Effector memory CD8-positive, alpha-beta T cell (primary cell): ENCODE measurements at places on chromosomes 1 and 21.

DNA sequence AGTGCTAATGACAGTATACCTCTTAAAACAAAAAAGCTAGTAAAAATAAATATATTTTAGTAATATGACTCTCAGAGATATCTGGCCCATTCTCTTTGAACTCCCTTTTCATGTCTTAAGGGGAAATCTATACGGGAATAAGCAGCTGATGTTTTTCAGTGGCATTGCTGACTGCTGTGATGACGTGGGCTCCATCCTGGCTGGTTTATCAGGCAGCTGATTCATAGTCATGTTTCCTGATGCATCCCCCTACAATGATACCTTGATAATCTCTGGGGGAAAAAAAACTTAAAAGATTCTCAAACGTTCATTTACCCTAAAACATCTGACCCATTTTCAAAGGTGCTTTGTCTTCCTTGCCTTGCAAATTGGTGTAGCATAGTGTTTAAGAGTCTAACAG lies 53.8 kb downstream of the ABCA4 start:
- no peak for DNase-seq

DNA sequence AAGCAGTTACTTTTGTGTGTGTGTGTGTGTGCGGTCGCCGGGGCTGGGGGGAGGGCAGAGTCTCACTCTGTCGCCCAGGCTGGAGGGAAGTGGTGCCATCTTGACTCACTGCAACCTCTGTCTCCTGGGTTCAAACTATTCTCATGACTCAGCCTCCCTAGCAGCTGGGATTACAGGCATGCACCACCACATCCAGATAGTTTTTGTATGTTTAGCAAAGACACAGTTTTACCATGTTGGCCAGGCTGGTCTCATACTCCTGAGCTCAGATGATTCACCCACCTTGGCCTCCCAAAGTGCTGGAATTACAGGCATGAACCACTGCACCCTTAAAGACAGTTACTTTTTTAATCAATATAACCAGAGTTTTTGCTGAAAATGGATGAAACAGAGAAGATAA lies 207.0 kb downstream of the PTPRC start:
- DNase-seq = no peak

DNA sequence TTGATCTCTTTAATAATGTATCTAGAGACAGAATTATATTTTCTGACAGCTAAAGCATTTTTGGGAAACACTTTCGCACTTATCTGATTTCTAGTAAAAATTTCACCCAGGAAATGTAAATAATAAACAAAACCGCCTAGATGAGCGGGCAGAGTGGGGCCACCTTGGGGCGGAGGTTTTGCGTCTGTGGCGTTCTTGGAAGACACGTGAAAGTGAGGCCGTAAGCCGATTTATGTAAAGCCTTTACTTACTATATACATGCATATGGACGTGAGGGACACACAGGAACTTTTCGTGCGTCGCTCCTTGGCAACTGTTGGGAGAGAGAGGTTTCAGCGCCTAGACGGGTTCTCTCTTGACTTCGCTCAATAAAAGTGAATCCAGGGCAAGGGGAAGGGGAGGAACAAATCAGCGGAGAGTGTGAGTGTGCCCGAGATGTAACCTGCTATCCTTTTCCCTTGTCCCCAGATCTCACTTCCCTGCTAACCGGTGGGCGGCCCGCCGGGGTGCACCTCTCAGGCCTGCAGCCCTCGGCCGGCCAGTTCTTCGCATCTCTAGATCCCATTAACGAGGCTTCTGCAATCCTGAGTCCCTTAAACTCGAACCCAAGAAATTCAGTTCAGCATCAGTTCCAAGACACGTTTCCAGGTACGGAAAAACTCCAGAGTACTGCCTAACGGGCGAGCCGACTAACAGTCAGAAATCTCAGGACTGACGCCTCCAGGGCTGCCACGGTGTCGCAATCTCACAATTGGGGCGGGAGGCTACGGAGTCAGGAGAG lies 1.7 kb downstream of the HLX start:
- no peak for DNase-seq

DNA sequence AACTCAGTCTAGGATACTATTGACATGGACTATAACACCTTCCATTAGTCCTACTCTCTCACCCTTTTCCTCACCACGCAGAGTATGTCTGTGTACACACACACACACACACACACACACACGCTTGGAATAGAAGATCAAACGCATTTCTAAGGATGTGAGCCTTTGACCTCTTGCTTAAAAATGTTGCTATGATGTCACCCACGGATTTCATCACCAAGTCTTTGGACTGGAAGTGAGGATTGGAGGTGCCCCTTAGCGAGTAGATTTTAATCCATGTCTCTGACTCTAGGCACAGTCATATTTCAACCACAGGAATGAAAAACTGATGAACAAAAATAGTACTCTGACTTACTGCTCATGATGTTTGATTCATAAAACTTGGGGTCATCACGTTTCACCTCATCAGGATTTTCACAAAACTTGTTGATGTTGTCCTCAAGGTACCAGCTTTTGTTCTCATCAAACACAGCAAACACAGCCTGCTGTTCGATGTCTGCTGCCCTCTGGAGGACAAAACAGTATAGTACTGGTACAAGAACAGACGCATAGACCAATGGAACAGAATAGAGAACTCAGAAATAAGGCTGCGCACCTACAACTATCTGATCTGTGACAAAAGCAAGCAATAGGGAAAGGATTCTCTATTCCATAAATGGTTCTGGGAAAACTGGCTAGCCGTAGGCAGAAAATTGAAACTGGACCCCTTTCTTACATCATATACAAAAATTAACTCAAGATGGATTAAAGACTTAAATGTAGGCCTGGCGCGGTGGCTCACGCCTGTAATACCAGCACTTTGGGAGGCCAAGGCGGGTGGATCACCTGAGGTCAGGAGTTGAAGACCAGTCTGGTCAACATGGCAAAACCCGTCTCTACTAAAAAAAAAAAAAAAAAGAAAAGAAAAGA lies 39.9 kb downstream of the F5 start:
- DNase-seq = peak; percentile 59

DNA sequence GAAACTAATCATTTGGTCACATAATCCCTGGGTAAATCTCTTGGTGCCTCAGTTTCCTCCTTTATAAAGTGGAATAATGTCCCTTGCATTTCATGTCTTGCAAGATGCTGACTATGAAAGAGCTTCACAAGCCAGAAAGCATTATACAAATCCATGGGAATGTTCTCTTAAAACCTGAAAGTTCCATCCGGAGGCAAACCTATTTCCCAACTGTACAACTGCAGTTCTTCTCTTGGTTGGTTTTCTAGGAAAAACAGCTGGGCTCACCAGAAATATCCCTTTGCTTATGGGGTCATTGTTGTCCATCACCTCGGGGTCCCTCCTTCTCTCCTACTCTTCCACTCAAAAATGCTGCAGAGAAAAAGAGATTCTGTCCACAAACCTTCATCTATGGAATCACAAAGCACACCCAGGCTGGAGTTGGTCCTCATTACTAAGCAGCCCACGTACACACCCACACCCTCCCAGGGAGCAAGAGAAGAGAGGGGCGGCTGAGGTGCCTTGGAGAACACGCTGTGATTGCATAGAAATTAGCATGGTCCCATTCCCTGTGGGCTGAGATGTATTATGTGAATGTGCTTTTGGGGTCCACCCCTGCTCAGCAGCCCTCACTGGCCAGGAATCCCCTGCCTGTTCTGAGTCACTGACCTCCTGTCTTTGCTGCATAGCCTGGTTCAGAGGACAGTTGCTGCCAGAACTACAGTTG lies 5.0 kb upstream of the PLXNA2 start:
- DNase-seq = no peak

DNA sequence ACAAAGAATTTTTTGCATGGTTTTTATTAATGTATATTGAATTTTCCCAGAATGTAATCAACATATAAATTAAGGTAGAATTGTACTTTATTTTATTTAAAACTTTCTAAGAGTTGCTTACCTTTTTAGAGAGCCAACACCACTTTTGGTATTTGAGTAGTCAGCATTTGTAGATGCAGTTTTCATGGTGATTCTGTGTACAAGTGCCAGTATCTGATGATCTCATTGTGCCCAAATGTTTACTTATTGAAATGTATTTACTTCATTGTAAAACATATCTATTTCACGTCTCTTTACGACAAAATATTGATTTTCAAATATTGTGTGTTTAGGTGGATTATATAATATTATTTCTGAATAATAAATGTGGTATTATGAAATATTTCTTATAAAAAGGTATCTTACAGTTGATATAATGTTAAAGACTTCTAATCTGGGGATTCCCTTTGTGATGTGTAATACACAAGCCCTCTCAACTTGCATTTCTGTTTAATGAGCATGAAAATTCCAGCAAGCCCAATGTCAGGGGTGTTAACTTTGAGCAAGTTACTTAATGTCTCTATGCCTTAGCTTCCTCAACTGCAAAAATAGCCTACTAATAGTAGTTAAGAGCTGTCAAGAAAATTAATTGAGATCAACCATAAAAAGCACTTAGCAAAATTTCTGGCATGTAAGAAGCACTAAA lies 141.8 kb upstream of the ZNF648 start:
- no peak for DNase-seq

DNA sequence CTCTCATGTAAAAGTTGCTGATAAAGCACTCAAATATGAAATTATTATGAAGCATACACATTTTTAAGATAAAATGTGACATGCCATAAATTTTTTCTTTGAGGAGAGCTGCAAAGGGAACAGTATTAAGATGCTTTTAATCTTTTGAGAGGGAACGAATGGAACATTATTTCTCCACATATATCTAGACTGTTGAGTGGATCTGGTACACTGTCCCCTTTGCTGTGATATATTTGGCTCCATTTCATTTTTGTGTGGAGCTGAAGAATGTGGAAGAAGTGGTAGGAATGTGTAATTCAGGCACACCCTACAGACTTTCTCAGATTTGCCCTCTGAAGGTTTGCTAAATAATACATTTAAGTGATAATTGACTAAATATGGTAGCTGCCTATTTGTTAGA lies 31.7 kb downstream of the PGM1 start:
- no peak for DNase-seq

GRCh38 chr1:245702346-245702745 lies 547.6 kb downstream of the KIF26B start:
- DNase-seq = no peak

GRCh38 chr21:35825370-35826353 lies 234.7 kb downstream of the SETD4 start:
- no peak for DNase-seq

GRCh38 chr1:230824919-230825721 lies 43.2 kb downstream of the C1orf198 start:
- DNase-seq = no peak
